Endothelial cell (in vitro differentiated cells): ENCODE measurements at places on chromosomes 1 and 21. TPM values are rescaled to one million over a fixed set of nuclear protein-coding genes. Genes with fewer than 3 reads are reported as not detected.
A peak's percentile ranks its signal among the peaks of the same experiment; 100 is the strongest.

DNA sequence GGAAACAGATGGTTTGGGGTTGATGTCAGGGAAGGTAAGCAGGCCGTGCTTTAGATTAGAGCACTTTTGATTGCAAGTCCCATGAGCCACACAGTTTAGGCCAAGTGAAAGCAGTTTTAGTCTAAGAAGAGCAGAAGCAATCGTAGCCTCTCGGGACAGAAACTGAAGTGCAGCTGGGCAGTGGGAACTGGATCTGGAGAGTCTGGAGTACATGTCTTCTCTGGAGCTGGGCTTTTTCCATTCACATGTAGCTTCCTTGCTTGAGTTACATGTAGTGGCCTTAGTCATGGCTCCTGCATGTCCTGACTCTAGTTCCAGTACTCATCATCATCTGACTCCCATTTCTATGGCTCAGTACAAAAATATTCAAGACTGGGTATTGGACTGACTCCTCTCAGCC is 16.7 kb downstream of the CAMTA1 start:
- peaks cover 4% of the 10 kb centered on the region for H3K4me1 ChIP-seq
- no peaks in the 10 kb centered on the region for H3K36me3 ChIP-seq
- H3K27me3 ChIP-seq = no peaks in the 10 kb centered on the region
- H3K4me3 ChIP-seq = no peak overlapping the region
- DNase-seq = no peak

GRCh38 chr1:32353431-32353830 is 8.9 kb downstream of the FAM229A start:
- peaks cover 49% of the 10 kb centered on the region for H3K4me1 ChIP-seq
- H3K27ac ChIP-seq = peak overlapping the region; percentile 0
- H3K27me3 ChIP-seq = peaks cover 13% of the 10 kb centered on the region
- DNase-seq = no peak
- H3K4me3 ChIP-seq = peak overlapping the region; percentile 69

DNA sequence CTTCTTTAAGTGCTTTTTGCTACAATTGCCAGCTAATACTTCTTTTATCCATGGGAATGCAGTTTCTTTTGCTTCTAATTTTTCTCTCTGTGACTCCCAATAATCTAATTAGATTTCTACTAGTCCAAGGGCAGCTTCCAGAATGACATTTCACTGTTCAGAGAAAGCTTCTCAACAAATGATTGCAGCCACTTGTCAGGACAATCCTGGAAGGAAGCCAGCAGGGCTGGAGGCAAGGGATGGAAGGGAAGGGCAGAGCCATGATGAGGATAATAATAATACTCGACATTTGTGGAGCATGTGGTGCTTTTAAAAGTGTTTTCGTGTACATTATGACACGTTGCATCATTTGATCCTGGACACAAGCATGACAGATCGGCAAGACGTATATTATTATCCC is 19.4 kb downstream of the F11R start:
- H3K36me3 ChIP-seq = peaks cover 53% of the 10 kb centered on the region
- peaks cover 57% of the 10 kb centered on the region for H3K4me1 ChIP-seq
- H3K4me3 ChIP-seq = peak overlapping the region; percentile 37
- H3K27ac ChIP-seq = peak overlapping the region; percentile 19
- peaks cover 15% of the 10 kb centered on the region for H3K27me3 ChIP-seq

- no peak overlapping the region for H3K4me3 ChIP-seq
- H3K36me3 ChIP-seq = no peaks in the 10 kb centered on the region
- peaks cover 1% of the 10 kb centered on the region for H3K27me3 ChIP-seq
- no peak overlapping the region for H3K27ac ChIP-seq
- DNase-seq = no peak
These were observed 63.9 kb downstream of the SYF2 start for GRCh38 chr1:25168193-25169071.

DNA sequence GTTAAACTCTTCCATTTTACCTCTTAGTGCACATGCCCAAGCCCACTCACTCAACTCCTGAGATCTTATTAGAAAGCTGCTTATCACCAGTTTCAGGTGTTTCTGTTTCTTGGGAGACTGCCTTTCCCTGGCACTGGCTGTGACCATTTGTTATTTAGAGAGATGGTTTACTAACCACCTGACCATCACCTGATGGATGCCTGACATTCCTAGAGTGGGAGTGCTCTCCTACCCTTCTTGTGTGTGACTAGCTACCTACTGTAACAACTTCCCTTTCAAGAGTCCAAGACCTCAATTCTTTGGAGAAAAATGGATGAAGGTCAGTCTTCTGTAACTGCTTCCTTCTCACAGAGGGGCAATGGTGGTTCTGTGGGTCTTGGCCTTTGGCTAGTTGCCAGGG is 755.2 kb upstream of the ADAMTS5 start:
- peaks cover 3% of the 10 kb centered on the region for H3K27me3 ChIP-seq
- no peak for DNase-seq
- no peak overlapping the region for H3K4me3 ChIP-seq

DNA sequence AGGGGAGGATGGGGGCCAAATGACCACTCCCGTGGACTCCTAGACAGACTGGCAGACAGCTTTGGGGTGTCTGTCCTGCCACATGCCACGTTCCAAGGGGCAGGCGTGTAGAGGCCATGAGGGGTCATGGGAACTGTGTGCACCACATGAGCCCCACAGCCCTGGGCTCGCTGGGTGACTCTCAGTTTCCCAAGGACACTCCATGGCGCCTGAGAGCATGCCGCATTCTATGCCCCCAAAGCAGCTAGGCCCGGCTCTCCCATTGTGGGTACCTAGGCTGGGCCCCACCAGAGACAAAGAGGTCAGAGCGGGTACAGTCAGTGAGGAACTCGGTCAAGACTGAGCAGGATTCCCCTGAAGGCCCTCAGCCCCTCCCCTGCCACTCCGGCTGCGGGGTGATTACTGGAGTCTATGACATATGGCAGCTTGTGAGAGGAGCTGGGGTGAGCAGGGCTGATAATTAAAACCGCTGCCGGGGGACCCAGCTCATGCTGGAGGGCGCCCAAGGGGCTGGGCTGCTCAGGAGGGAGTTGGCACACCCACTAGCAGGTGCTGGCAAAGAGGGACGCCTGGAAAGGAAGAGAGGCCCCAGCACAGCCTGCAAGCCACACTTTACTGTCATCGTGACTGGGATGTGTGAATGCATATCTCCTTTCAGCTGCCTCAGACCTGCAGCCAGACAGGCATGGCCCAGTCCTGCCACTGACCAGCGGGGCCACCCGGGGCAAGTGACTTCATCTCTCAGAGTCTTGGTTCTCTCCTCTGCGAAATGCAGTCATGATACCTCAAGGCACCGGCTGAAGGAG is 8.4 kb downstream of the LRP8 start:
- no peak for DNase-seq
- H3K27me3 ChIP-seq = peaks cover 5% of the 10 kb centered on the region
- H3K27ac ChIP-seq = no peak overlapping the region
- peaks cover 9% of the 10 kb centered on the region for H3K36me3 ChIP-seq
- no peak overlapping the region for H3K4me3 ChIP-seq

GRCh38 chr1:24413350-24414163 is at the start of gene STPG1:
Gene STPG1, minus strand, starts transcription at chr1:24413782. Its CDS starts 12,394 bp downstream, at chr1:24401388.
- H3K4me3 ChIP-seq = peak within 1 kb of the TSS; percentile 93
- H3K4me1 ChIP-seq = peaks cover 13% of the 10 kb centered on the region
- H3K36me3 ChIP-seq = no peaks in the 10 kb centered on the region
- peaks cover 5% of the 10 kb centered on the region for H3K27me3 ChIP-seq
- peak; percentile 81 for DNase-seq

DNA sequence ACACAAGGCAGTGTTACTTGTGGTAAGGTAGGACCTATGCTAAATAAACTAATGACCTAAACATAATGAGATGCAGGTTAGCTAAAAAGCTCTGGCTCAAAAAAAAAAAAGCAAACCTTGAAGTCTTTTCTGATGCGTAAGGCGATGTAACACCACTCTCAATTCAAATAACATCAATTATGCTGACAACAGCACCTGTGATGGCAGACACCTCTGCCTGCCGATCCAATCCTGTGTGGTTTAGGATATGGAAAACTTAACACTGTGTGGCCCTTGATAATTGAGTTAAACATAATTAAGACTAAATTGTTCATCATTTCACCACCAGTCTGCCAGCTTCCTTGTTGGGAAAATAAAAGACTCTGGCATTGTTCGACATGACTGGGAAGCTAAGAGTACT is 9.1 kb downstream of the RPAP2 start:
- no peaks in the 10 kb centered on the region for H3K4me1 ChIP-seq
- H3K4me3 ChIP-seq = no peak overlapping the region
- H3K27ac ChIP-seq = no peak overlapping the region
- H3K36me3 ChIP-seq = peaks cover 9% of the 10 kb centered on the region

- no peak overlapping the region for H3K27ac ChIP-seq
- no peak for DNase-seq
- peaks cover 5% of the 10 kb centered on the region for H3K36me3 ChIP-seq
- no peaks in the 10 kb centered on the region for H3K27me3 ChIP-seq
These were observed 86.2 kb downstream of the TRIM11 start for GRCh38 chr1:228320394-228320793.

GRCh38 chr1:155256058-155256852 is 972 bp upstream of the ENTREP3 start:
- H3K27ac ChIP-seq = peak overlapping the region; percentile 96
- peaks cover 13% of the 10 kb centered on the region for H3K27me3 ChIP-seq
- peaks cover 28% of the 10 kb centered on the region for H3K36me3 ChIP-seq
- peaks cover 33% of the 10 kb centered on the region for H3K4me1 ChIP-seq

- peaks cover 2% of the 10 kb centered on the region for H3K36me3 ChIP-seq
- H3K4me3 ChIP-seq = no peak overlapping the region
- peak; percentile 51 for DNase-seq
- H3K4me1 ChIP-seq = no peaks in the 10 kb centered on the region
- no peak overlapping the region for H3K27ac ChIP-seq
These were observed 3.8 kb downstream of the TAS1R3 start for GRCh38 chr1:1334835-1335234.

- no peak for DNase-seq
- no peak overlapping the region for H3K4me3 ChIP-seq
- no peaks in the 10 kb centered on the region for H3K4me1 ChIP-seq
- no peak overlapping the region for H3K27ac ChIP-seq
- H3K36me3 ChIP-seq = no peaks in the 10 kb centered on the region
- no peaks in the 10 kb centered on the region for H3K27me3 ChIP-seq
These were observed 369.5 kb upstream of the LYPLAL1 start for GRCh38 chr1:218804014-218804785.

DNA sequence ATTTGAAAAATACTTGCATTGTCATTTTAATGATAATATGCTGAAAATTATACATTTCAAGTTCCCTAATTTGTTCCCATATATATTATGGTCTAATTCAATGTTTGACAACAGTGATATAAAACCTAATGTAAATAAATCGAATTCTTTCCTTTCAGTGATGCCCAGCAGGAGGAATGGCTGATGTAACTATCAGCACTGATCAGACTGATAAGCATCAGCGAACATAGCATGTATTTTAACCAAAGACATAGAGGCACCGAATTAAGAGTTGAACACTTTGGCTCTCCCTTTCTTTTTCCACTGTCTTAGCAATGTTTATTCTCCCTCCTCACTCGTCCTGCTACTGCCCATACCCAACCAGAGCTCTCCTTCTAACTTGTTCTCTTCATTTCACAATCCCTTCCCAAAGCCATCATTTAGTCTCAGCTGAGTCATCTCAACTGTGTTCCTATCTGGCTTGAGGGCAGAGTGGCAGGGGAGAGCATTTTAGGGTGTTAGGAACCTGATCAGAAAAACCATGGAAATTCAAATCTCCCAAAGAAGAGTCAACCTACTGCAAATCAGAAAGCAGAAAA is 58.8 kb upstream of the C1orf115 start:
- peaks cover 9% of the 10 kb centered on the region for H3K36me3 ChIP-seq
- H3K4me1 ChIP-seq = no peaks in the 10 kb centered on the region
- no peak overlapping the region for H3K4me3 ChIP-seq
- H3K27ac ChIP-seq = no peak overlapping the region

- DNase-seq = no peak
- peaks cover 3% of the 10 kb centered on the region for H3K4me1 ChIP-seq
- peaks cover 5% of the 10 kb centered on the region for H3K27me3 ChIP-seq
- H3K27ac ChIP-seq = no peak overlapping the region
These were observed 56.4 kb downstream of the KIF26B start for GRCh38 chr1:245211035-245211749.

GRCh38 chr1:223189903-223190724 is 47.1 kb upstream of the TLR5 start:
- no peak overlapping the region for H3K27ac ChIP-seq
- DNase-seq = no peak
- H3K4me1 ChIP-seq = no peaks in the 10 kb centered on the region
- no peak overlapping the region for H3K4me3 ChIP-seq
- no peaks in the 10 kb centered on the region for H3K36me3 ChIP-seq

- H3K4me1 ChIP-seq = peaks cover 3% of the 10 kb centered on the region
- H3K27me3 ChIP-seq = peaks cover 2% of the 10 kb centered on the region
These were observed 13.1 kb upstream of the HRNR start for GRCh38 chr1:152237093-152237492.

DNA sequence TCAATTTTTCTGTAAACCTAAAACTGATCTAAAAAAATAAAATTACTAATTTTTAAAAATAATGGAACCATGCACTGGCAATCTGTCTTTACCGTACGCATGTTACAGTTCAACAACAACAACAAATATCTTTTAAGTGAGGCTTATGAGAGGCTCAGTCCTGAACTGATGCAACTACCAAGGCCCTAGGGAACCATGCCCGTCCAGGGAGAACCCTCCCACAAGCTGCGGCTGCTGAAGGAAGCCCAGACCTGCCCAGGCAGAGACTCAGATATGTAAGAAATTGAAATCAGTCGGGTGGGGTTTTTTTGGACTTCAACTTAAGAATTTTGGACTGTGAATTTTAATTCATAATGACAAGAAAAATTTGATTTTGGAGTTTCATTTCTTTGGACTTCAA is 91.1 kb downstream of the NPHP4 start:
- no peaks in the 10 kb centered on the region for H3K4me1 ChIP-seq
- H3K4me3 ChIP-seq = no peak overlapping the region

- no peak overlapping the region for H3K27ac ChIP-seq
- H3K27me3 ChIP-seq = peaks cover 2% of the 10 kb centered on the region
- no peak overlapping the region for H3K4me3 ChIP-seq
- H3K4me1 ChIP-seq = peaks cover 2% of the 10 kb centered on the region
These were observed 9.1 kb upstream of the RAB7B start for GRCh38 chr1:206012086-206012859.

The MYOG gene
- 15.7 TPM for total RNA-seq

The AK2 gene
- total RNA-seq = 74.6 TPM

The FGR gene
- total RNA-seq = 0.46 TPM

The DDI2 gene
- 24.0 TPM for total RNA-seq

The SLC9C2 gene
- 0.51 TPM for total RNA-seq

The TMEM50B gene
- 35.5 TPM for total RNA-seq

The TMEM269 gene
- total RNA-seq = 0.38 TPM

The SLAMF8 gene
- total RNA-seq = not detected

The ZNF648 gene
- not detected for total RNA-seq

The USH2A gene
- not detected for total RNA-seq

The CRB1 gene
- not detected for total RNA-seq

The SYDE2 gene
- 4.2 TPM for total RNA-seq

The MROH9 gene
- not detected for total RNA-seq
